ENCODE measurements at places on chromosomes 13 and 19.

DNA sequence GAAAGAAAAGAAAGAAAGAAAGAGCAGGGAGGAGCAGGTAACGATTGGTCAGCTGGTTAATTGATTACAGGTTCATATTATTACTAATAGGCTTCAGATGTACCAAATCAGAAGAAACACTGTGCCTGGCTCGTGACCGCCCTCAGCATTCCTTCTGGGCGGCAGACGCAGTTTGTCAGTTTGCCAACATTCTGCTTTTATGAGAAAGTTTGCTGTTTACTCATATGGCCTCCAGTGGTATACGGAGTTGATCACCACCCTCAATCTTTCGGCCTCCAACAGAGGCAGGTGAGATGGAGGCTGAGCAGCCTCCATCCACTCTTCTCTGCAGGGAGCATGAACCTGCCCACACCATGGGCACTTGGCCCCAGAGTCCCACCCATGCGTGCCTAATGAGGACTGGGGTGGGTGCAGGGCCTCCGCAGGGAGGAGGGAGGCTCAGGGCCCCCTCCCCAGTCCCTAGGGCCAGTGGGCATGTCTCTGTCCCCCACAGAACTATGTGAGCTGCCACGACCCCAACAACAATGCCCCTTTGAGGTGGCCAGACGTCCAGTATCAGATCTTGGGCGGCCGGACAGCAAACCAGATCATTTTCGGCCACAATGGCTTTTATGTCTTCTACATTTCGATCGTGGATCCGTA, 8.8 kb downstream of the PRR22 start:
- DNase-seq, result no peak

GRCh38 chr19:5677136-5677535, 3.2 kb downstream of the MICOS13 start:
- DNase-seq, result no peak

DNA sequence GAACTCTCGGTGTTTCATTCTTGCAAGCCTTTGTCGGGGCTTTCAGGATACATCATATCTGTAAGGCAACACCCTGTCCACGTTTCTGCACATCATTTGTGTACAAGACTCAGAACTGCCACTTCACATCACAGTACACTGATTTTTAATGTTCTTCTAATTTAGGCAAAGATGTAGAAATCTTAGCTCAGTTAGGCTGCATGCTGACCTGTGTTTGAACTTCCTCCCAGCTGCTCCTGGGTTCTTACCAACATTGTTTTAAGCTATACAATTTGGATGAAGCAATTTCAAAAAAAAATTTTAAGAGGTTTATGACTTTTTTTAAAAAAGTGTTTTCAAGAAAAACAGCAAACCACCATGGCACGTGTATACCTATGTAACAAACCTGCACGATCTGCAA, 1047.9 kb upstream of the SLC10A2 start:
- no peak for DNase-seq

DNA sequence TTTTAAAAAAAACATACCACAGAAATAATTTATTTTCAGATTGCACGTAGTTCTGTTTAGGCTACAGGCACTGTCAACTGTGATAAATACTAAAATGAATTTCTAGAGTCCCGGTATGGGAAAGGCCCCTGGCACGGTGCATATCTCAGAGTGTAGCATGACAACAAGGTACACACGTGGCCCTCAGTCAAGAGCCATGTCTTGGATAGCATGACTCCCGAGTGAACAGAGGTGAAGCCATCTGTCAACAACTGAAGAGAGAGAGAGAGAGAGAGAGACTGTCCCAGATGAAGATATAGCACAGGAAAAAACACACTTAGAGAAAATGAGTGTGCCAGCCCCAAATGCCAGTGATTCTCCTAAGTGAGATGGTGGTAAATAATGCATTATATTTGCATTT, 297.5 kb downstream of the MYO16 start:
- no peak for DNase-seq

- DNase-seq, result no peak
Measured at GRCh38 chr13:46492946-46493345, 60.0 kb upstream of the LRCH1 start.

- DNase-seq, result no peak
Measured at GRCh38 chr13:62444805-62445204, 1029.2 kb upstream of the PCDH20 start.

GRCh38 chr13:39038569-39039030, 344 bp downstream of the NHLRC3 start:
- no peak for DNase-seq

GRCh38 chr13:21216332-21216731, 39.9 kb downstream of the MRPL57 start:
- no peak for DNase-seq

- DNase-seq, result no peak
Measured at GRCh38 chr19:43465468-43466120, at the start of gene LYPD3. Gene LYPD3, minus strand, starts transcription at chr19:43465608. Its CDS starts 37 bp downstream, at chr19:43465571.

GRCh38 chr13:102854675-102855074, 8.8 kb downstream of the ERCC5 start:
- DNase-seq, result no peak

DNA sequence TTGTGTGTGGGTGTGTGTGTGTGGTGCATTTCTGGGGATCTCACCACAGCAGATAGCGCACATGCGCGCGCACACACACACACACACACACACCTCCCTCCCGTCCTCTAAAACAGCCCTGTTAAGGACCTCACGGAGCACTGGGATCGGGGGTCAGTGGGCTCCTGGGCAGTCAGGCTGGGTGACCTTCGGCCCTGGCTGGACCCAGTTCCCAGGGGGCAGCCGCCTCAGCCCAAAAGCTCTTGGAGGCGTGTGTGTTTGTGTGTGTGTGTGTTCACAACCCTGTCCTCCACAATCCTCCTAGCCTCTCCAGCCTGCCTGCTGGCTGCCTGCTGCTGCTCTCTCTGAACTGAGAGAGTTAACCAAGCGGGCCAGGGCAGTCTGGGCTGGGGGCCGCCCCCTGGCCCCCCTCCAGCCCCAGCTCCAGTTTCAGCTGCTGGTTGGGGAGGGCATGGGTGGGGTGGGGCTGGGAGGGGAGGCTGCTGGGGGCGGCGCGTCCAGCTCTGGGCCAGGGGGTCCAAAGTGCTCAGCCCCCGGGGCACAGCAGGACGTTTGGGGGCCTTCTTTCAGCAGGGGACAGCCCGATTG, at the start of gene FXYD1:
Gene FXYD1 (plus strand): TSS at position 520 of the 588 bp plus-strand sequence. CDS start 1,256 bp downstream, outside the sequence.
- no peak for DNase-seq

DNA sequence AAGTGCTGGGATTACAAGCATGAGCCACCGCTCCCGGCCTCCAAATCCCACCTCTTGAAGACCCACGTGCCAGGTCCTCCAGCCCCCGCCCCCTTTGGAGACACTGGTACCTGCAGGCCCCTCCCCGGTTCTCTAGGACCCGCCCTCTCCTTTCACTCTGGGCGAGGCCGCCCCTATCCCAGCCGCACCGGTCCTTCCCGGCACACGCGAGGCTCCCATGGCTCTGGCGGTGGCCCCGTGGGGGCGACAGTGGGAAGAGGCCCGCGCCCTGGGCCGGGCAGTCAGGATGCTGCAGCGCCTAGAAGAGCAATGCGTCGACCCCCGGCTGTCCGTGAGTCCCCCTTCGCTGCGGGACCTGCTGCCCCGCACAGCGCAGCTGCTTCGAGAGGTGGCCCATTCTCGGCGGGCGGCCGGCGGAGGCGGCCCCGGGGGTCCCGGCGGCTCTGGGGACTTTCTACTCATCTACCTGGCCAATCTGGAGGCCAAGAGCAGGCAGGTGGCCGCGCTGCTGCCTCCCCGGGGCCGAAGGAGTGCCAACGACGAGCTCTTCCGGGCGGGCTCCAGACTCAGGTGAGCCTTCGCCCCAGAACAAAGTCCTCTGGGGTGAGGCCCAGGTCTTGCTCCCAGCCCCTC, at the start of gene CBLC:
Gene CBLC (plus strand): TSS at position 176 of the 633 bp plus-strand sequence. CDS start 42 bp downstream, at position 218.
- no peak for DNase-seq

GRCh38 chr13:20366056-20366455, 133.9 kb upstream of the GJB6 start:
- DNase-seq, result no peak
